ENCODE measurements at places on chromosomes 11 and 22.

GRCh38 chr11:56045538-56045937, 18.1 kb downstream of the OR5AS1 start:
- no peak for DNase-seq

DNA sequence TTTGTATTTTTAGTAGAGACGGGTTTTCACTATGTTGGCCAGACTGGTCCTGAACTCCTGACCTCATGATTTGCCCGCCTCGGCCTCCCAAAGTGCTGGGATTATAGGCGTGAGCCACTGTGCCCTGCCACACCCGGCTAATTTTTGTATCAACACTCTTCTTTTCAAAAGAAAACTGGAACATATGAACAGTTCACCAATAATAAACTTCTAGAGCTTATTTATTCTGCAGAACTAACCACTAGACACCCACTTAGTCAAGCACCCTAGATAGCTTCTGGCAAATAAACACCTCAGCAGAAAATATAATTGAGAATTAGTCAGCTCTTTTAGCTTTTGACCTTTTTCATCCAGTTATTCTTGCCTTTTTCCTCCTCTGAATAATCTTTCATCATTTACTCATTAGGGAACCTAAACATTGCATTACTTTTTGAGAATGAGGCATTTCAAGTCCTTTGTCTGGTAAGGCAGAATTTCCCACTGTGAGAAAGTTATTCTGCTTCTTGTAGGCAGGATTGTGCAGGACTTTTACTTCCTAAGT, 27.3 kb upstream of the TMEM41B start:
- no peak for DNase-seq

GRCh38 chr11:122711831-122712381, 56.4 kb downstream of the UBASH3B start:
- DNase-seq, result no peak

GRCh38 chr11:104926771-104927611, 28.7 kb upstream of the CASP12 start:
- no peak for DNase-seq

DNA sequence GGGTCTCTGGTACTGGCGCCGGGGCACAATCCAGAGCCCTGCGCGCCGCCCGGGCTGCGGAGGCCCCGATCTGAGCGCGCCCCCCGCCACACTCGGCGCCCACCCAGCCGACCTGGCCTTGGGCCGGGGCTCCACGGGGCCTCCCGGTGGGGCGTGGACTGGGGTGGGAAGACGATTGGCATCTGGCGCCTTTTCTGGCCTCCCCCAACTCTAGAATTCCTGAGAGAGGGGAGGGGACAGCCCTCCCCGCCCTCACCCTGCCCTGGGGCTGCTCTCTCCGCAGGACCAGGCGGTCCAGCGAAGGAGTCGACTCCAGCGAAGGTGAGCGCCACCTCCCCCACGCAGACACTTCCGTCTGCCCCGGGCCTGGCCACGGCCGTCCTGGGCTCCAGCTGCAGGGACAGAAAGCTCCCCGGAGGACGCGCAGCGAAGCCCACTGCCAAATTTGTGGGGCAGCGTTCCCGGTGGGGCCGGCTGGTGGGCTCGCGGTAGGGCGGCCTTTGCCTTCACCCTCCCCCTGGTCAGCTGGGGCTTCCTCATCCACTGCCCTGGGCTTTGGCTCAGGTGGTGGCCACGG, 593 bp downstream of the SSH3 start:
- no peak for DNase-seq

- DNase-seq, result no peak
Measured at GRCh38 chr22:31945971-31946680, 1.8 kb downstream of the YWHAH start.

DNA sequence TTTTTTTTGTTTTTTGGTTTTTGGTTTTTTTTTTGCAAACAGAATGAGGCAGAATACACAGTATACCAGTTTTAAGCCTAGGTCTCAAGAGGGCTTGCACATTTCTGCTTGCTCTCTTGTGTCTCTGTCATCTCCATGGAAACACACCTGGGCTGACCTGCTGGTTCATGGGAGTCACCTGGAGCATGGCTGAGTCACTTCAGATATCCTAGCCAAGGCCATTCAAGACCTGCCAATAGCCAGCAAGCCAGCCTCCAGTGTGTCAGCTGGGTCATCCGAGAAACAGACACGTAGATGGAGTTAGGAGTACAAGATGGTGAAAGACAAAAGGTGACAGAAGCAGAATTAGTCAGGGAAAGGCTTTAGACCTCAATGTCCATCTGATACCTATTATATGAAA, 124.2 kb upstream of the SEZ6L start:
- no peak for DNase-seq

DNA sequence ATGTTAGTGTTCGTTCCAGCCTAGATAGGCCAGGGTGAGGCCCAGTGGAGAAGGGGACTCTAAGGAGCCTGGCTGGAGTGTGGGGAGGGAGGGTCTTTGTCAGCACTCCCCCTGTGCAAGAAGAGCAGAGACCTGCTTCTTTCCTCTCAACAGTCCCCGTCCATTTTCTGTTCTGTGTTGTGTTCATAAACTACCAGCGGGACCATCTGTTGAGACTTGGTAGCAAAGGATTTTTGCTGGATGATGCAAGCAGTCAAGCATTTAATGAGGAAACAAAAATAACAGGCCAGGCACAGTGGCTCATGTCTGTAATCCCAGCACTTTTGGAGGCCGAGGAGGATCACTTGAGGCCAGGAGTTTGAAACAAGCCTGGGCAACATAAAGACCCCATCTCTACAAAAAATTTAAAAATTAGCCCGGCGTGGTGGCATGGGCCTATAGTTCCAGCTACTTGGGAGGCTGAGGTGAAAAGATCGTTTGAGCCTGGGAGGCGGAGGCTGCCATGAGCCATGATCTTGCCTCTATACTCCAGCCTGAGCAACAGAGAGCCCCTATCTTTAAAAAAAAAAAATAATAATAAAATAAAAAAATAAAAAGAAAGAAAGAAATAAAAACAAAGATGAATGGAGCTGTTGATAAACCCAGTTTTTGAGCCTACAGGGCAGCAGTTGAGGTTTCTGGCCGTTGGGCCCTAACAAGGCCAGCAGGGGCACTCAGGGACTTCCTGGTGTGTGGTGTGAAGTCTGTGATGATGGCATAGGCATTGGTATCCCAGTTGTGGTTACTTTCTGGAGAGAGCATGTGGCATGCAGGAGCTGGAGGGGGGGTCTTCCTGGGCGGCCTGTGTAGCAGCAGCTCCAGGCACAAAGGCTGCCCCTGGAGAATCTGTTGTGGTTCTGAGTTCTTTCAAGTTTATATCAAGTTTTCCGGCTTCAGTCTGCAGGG, 1.7 kb upstream of the TXNRD2 start:
- no peak for DNase-seq

DNA sequence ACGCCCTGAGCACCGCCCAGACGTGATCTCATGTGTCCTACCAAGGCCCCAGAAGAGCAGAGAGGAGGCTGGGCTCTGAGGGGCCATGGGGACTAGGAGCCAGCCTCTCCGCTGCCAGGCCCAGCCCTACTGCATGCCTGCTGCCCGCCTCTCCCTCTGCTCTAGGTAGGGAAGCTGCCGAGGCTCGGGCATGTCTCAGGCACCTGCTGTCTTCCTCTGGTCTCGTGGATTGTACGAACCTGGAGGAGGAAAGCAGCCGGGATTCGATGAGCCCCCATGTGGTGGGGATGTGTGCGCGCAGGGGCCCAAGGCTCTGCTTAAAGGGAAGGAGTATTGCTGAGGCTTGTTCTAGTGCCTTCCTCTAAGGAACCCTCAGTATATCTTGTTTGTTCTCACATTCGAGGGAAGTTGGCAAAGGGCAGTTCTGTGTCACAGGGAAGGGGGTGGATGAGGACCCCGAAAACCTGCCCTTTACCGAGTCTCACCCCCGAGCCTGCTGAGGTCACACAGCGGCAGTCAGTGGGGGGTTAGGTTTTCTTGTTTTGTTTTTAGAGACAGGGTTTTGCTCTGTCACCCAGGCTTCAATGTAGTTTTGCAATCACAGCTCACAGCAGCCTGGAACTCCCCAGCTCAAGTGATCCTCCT, 21.2 kb downstream of the DAGLA start:
- DNase-seq, result no peak

DNA sequence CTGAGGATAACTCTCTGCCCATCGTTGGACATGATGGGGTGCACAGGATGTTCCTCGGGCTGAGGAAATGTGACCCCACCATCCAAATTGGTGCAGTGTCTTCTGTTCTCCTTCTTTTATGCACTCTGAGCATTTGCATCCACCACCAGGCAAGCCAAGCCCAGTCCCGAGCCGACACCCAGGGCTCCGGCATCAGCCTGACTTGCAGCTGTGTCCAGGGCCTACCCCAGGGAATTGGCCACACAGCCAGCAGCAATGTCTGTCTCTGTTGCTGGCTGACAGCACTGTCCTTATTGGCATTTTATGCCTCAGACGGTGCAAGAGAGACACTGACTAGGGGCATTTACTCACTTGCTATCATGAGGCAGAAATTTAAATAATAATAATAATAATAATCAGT, 25.4 kb upstream of the CPT1A start:
- no peak for DNase-seq

DNA sequence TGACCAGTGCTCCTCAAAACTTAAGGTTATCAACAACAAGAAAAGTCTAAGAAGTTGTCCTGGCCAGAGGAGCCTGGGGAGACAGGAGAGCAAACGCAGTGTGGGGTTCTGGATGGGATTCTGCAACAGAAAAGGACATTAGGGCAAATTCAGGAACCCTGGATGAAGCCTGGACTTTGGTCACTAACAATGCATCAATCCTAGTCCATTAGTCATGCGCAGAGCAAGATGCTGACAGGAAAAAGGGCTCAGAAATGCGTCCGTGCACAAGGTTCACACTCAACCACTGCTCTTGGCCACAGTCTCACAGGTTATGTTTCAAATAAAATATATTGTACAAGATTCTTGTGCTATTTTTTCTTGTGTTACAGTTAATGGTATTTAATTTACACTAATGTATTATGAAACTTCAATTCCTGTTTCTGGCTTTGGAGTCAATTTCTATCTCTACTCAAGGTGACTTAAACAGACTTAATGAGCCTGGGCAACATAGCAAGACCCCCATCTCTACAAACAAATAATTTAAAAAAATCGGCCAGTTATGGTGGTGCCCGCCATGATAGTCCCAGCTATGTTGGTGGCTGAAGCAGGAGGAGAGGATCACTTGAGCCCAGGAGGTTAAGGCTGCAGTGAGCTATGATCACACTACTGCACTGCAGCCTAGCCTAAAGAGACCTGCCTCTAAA, 13.6 kb downstream of the GNB1L start:
- DNase-seq, result no peak

Data from GM12892 (cell line).